ENCODE measurements at places on chromosomes 2 and 18. TPM values are rescaled to one million over a fixed set of nuclear protein-coding genes. Genes with fewer than 3 reads are reported as not detected.

Gene GREB1L
- total RNA-seq: not detected

Gene ZDBF2
- 22.4 TPM for total RNA-seq

Gene ACTR1B
- 89.5 TPM for total RNA-seq

Gene PROM2
- total RNA-seq: 0.24 TPM

Gene LIMS3
- total RNA-seq: 0.41 TPM

Gene SIX3
- total RNA-seq: not detected

Gene PPM1G
- 39.5 TPM for total RNA-seq

Gene SP9
- not detected for total RNA-seq

GRCh38 chr18:46019936-46020335 lies 52.1 kb downstream of the PSTPIP2 start:
- no peak overlapping the region for H3K4me3 ChIP-seq
- no peaks in the 10 kb centered on the region for H3K36me3 ChIP-seq
- H3K27me3 ChIP-seq: no peaks in the 10 kb centered on the region
- no peaks in the 10 kb centered on the region for H3K4me1 ChIP-seq
- H3K27ac ChIP-seq: no peak overlapping the region

GRCh38 chr2:60806988-60807681 lies 51.1 kb downstream of the PAPOLG start:
- peaks cover 23% of the 10 kb centered on the region for H3K4me1 ChIP-seq
- H3K4me3 ChIP-seq: no peak overlapping the region
- peak overlapping the region; percentile 57 for H3K27ac ChIP-seq
- peak; percentile 15 for DNase-seq
- no peaks in the 10 kb centered on the region for H3K27me3 ChIP-seq
- no peaks in the 10 kb centered on the region for H3K36me3 ChIP-seq

DNA sequence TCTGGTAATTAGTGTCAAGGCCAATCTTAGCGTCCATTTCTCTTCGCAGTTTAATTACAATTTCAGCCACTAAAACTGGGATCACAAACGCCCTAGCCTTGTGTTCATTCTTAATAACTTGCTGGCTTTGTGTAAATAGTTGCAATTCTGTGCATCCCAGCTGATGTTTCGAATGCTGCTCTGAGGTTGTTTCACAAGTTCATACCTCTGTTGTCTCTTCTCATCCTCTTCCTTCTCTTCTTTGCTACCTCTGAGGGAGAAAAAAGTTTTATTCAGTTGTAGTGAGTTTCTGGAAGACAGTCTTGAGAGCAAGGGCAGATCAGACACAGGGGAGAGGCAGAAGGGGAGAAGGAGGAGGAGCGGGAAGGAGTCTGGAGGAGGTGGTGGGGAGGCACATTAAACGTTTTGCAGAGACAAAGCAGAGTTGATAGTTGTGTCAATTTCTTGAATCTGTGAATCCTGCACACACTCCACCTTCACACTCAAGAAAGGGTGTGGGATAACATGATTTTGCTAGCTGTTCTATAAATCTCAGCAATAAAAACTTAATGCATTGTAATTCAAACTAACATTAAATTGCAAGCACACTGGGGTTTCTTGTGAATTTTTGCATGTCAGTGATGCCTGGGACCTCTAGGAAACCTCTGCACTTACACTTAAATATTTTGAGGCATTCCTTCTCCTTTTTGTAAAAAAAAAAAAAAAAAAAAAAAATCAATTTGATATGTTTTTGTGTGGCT lies 6.8 kb downstream of the MEIS1 start:
- H3K36me3 ChIP-seq: no peaks in the 10 kb centered on the region
- no peak for DNase-seq
- no peak overlapping the region for H3K27ac ChIP-seq

GRCh38 chr2:49839818-49840217 lies 685.5 kb upstream of the FSHR start:
- no peak overlapping the region for H3K27ac ChIP-seq
- H3K4me3 ChIP-seq: no peak overlapping the region
- no peaks in the 10 kb centered on the region for H3K36me3 ChIP-seq
- DNase-seq: no peak

GRCh38 chr2:239348563-239349452 lies 52.0 kb downstream of the HDAC4 start:
- no peaks in the 10 kb centered on the region for H3K36me3 ChIP-seq
- H3K4me3 ChIP-seq: no peak overlapping the region
- H3K27ac ChIP-seq: no peak overlapping the region
- no peak for DNase-seq

DNA sequence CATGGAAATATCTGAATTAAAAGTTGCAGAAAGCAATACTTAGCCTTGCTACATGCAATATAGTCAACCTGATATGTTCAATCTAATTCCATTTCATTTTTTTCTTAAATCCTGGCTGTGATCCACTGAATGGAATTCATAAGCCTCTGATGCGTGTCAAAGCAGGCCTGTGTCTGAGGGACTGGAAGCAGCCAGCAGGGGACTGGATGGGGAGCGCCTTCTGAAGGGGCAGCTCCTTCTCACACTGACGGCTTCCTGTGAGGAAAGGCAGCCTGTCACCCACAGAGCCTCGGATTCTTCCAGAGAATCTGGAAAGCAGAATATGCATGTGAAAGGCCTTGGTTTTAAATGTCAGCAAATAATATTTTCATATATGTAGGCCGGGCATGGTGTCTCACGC lies 73.5 kb downstream of the KCNF1 start:
- no peaks in the 10 kb centered on the region for H3K36me3 ChIP-seq
- no peaks in the 10 kb centered on the region for H3K27me3 ChIP-seq
- DNase-seq: no peak
- H3K4me3 ChIP-seq: no peak overlapping the region
- no peaks in the 10 kb centered on the region for H3K4me1 ChIP-seq

GRCh38 chr18:69774831-69775230 lies 172.8 kb downstream of the CD226 start:
- no peaks in the 10 kb centered on the region for H3K4me1 ChIP-seq
- no peaks in the 10 kb centered on the region for H3K36me3 ChIP-seq
- H3K4me3 ChIP-seq: no peak overlapping the region
- DNase-seq: no peak
- no peaks in the 10 kb centered on the region for H3K27me3 ChIP-seq
- H3K27ac ChIP-seq: no peak overlapping the region

DNA sequence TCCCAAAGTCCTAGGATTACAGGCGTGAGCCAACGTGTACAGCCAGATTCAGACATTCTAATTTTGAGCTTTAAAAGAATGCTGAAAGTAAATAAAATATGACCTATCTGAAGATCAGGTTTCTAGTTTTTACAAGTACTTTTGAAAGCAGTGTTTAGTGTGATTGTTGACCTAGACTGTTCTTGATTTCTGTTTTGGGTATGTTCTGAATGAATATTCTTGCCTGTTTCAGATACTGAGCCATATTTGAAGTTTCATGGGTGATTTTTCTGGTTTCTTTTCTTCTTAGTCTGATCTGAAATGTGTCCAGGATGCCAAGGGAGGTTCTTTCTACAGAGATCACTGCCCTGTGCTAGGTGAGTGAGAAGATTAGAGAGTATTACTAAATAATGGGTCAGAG lies 37.2 kb downstream of the MIB1 start:
- no peaks in the 10 kb centered on the region for H3K27me3 ChIP-seq
- H3K27ac ChIP-seq: no peak overlapping the region
- DNase-seq: no peak
- H3K4me1 ChIP-seq: no peaks in the 10 kb centered on the region

GRCh38 chr2:218230882-218231281 lies 13.9 kb downstream of the ARPC2 start:
- H3K4me1 ChIP-seq: peaks cover 32% of the 10 kb centered on the region
- peak overlapping the region; percentile 63 for H3K27ac ChIP-seq
- H3K36me3 ChIP-seq: peaks cover 34% of the 10 kb centered on the region
- no peaks in the 10 kb centered on the region for H3K27me3 ChIP-seq
- H3K4me3 ChIP-seq: no peak overlapping the region

DNA sequence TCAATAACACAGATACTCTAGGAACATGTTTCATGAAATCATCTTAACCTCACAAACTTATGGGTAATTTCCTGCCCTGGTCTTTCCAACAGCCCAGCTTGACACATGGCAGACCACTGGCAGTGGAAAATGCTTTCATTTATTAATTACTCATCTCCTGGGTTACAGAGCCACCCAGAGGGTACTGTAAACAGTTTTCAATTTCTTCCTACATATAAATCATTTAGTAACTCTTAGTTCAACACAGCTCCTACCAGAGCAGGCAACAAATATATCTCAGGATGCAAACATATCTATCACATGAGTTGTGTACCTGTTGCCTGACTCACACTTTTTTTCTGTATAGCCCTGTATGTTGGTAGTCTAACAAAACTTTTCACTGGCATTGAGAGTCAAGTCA lies 99.2 kb upstream of the VRK2 start:
- no peak overlapping the region for H3K4me3 ChIP-seq
- no peaks in the 10 kb centered on the region for H3K4me1 ChIP-seq
- no peaks in the 10 kb centered on the region for H3K27me3 ChIP-seq
- DNase-seq: no peak
- no peak overlapping the region for H3K27ac ChIP-seq

GRCh38 chr2:196331143-196331542 lies 159.8 kb upstream of the STK17B start:
- no peak overlapping the region for H3K27ac ChIP-seq
- no peak for DNase-seq
- no peaks in the 10 kb centered on the region for H3K27me3 ChIP-seq
- H3K4me3 ChIP-seq: no peak overlapping the region

DNA sequence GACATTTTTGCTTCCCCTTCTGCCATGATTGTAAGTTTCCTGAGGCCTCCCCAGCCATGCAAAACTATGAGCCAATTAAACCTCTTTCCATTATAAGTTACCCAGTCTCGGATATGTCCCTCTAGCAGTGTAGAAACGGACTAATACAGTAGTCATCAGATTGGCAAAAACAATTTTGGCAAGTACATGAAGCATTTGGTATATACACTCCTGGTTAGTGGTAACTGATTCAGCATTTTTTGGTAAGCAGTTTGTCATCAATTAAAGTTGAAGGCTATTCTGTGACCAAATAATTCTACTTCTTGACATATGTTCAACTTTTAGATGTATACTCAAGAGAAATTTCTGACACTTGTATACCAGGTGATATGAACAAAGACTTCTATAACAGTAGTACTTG lies 190.5 kb upstream of the STON1 start:
- H3K36me3 ChIP-seq: no peaks in the 10 kb centered on the region
- H3K27ac ChIP-seq: no peak overlapping the region
- no peak overlapping the region for H3K4me3 ChIP-seq
- DNase-seq: no peak
- no peaks in the 10 kb centered on the region for H3K27me3 ChIP-seq
- peaks cover 13% of the 10 kb centered on the region for H3K4me1 ChIP-seq

- H3K4me1 ChIP-seq: no peaks in the 10 kb centered on the region
- no peaks in the 10 kb centered on the region for H3K36me3 ChIP-seq
- no peak overlapping the region for H3K4me3 ChIP-seq
- H3K27ac ChIP-seq: no peak overlapping the region
- no peak for DNase-seq
Observed at GRCh38 chr2:212494418-212495020, 44.1 kb downstream of the ERBB4 start.

- peak overlapping the region; percentile 48 for H3K4me3 ChIP-seq
- H3K27me3 ChIP-seq: no peaks in the 10 kb centered on the region
- H3K4me1 ChIP-seq: no peaks in the 10 kb centered on the region
- DNase-seq: no peak
- no peak overlapping the region for H3K27ac ChIP-seq
- no peaks in the 10 kb centered on the region for H3K36me3 ChIP-seq
Observed at GRCh38 chr18:58438161-58438957, 190.5 kb downstream of the ALPK2 start.

- no peaks in the 10 kb centered on the region for H3K27me3 ChIP-seq
- H3K36me3 ChIP-seq: no peaks in the 10 kb centered on the region
- no peak overlapping the region for H3K27ac ChIP-seq
- no peak overlapping the region for H3K4me3 ChIP-seq
Observed at GRCh38 chr2:235527806-235528469, 34.1 kb downstream of the AGAP1 start.

DNA sequence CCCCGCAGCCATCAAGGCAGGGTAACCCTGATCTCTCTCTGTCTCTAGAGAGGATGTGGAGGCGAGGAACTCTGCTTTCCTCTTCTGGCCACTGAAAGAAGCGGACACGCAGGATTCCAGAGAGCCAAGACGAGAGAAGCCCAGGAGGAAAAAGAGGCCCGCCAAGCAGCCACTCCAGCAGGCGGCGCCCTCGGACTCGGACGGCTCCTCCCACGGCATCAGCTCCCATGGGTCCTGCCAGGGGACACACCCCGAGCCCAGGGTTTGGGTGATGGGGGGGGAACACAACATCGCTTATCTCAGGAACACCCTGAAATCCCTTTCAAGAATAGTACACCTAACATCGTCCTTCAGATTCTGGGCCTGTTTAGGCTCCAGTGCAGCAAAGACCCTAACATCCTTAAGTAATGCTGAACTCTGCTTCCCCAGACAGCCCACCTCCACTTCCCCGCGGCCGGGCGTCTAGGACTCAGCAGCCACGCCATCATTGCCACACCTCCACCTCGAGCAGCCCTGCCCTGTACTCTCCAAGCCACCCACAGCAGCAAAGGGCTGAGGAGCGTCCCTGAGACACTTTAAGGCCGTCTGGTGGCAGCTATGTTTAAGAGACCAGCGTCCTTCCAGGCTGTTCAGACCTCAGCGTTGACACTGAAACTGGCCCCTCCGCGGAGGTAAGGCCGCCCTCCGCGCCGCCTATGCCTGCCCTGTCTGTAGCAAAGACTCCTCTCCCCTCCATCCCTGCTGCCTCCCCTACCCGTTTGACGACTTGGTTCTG lies 34.3 kb upstream of the CNGA3 start:
- no peaks in the 10 kb centered on the region for H3K36me3 ChIP-seq
- no peak overlapping the region for H3K27ac ChIP-seq
- H3K27me3 ChIP-seq: no peaks in the 10 kb centered on the region

DNA sequence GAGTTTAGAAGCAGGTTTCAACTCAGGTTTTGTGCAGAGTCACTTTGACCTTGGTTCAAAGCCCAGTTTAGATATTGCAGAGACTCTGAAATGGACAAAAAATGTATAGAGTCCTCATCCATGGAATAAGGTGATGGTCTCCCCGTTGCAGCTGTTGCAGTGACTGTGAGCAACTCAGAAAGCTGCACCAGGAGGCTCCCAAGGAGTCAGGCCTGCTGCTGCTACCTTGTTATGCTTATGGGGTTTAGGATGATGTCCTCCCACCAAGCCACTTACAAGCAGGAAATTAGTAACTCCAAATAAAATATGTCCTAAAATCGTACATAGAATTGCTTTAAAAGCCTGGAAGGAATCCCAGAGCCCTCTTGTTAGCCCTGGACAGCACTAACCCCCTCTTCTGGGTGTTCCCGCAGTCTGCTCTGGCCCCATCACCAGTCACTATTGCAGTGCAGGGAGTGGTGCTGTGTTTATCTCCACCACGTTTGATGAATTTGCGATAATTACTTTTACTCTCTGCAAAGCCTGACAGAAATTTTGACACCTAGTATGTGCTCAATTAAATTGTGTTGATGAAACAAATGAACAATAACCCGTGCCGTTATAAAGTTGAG lies 189.0 kb downstream of the CNTNAP5 start:
- H3K27ac ChIP-seq: no peak overlapping the region
- DNase-seq: no peak
- no peaks in the 10 kb centered on the region for H3K4me1 ChIP-seq
- H3K4me3 ChIP-seq: no peak overlapping the region
- H3K36me3 ChIP-seq: no peaks in the 10 kb centered on the region
